Endothelial cell of coronary artery (primary cell): ENCODE measurements at places on chromosomes 3 and 15. TPM values are rescaled to one million over a fixed set of nuclear protein-coding genes. Genes with fewer than 3 reads are reported as not detected.

UPK1B gene
- 1.0 TPM in 1 of 2 replicates, not detected in the other for total RNA-seq

CGNL1 gene
- total RNA-seq, result 20.9 and 28.3 TPM in 2 replicates

LEO1 gene
- 27.5 and 31.9 TPM in 2 replicates for total RNA-seq

GOLGA8H gene
- 0.90 and 1.1 TPM in 2 replicates for total RNA-seq

IL5RA gene
- total RNA-seq, result not detected in 2 replicates

NUTM1 gene
- total RNA-seq, result not detected in 2 replicates

ROPN1B gene
- total RNA-seq, result not detected in 2 replicates

SLC27A2 gene
- total RNA-seq, result not detected in 2 replicates

PLCB2 gene
- 1.7 and 2.0 TPM in 2 replicates for total RNA-seq

PLA2G4E gene
- not detected in 2 replicates for total RNA-seq

MEX3B gene
- total RNA-seq, result 10.4 and 12.4 TPM in 2 replicates
